GM23248 (cell line): ENCODE measurements at places on chromosomes 3 and 15.
A peak's percentile ranks its signal among the peaks of the same experiment; 100 is the strongest.

DNA sequence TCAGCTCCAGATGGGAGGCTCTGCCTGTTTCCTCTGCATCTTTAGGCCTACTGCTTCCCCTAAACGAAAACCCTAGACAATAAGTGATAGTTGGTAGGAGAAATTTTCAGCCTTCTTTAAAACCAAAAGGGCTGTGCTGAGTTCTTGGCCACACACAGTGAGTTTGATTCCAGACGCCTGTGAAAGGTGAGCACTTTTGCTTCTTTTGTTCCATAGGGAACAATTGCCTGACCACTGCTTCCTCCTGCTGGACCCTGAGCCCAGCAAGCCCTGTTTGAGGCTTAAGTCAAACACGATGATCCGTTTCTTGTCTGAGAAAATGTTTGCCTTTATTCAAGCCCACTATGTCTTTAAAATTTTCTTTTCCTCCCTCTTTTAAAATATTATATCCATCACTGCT, 493.9 kb downstream of the ZIC1 start:
- no peak for DNase-seq

GRCh38 chr3:54322354-54322753, 200.0 kb downstream of the CACNA2D3 start:
- DNase-seq = no peak

DNA sequence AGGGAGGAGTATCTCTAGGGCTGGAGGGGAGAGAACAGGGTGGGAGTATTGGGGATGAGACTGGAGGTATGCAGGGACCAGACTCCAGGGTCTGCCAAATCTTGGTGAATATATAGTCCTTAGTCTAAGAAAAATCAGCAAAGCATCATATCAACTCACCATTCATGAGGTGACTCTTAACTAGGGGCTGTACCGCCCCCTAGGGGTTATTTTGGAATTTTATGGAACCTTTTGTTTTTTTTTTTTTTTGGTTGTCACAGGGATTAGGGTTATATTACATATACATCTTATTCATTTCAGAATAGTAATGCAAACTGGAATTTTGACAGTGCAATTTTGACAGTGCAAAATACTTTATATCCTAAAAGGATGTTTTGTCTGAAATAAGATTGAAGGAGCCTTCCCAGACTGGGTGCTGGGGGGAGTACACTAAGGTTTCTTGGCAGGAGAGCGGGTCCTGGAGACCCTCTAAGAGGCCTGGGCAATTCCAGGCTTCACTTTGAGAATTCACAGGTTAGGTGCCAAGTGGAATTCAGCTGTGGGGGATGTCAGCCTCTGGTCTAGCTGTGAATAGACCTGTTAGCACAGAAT, 7.5 kb downstream of the CMTM7 start:
- peak; percentile 72 for DNase-seq

GRCh38 chr3:194080436-194080835, 55.5 kb upstream of the HES1 start:
- DNase-seq = peak; percentile 13

DNA sequence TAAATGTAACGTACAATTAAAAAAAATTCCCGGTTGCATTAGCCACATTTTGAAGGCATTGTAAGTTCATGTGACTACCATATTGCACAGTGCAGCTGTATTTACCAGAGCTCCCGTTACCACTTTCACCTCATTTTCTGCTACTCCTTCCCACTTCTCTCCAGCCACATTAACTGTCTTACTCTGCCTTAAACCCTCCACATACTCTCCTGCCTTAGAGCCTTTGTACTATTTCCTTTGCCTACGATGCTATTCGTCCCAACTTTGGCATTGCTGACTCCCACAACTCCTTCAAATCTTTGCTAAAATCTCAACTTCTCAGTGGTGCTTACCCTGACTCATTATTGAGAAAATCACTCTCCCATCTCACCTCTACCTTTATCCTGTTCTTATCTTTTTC, 115.2 kb downstream of the CADM2 start:
- no peak for DNase-seq

DNA sequence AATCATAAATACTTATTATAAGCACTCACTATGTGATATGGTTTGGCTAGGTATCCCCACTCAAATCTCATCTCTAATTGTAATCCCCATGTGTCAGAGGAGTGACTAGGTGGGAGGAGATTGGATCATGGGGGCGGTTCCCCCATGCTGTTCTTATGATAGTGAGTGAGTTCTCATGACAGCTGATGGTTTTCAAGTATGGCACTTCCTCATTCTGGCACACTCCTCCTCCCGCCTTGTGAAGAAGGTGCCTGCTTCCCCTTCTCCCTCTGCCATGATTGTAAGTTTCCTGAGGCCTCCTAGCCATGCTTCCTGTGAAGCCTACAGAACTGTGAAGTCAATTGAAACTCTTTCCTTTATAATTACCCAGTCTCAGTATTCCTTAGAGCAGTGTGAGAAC, 53.3 kb upstream of the CHMP2B start:
- DNase-seq = no peak

DNA sequence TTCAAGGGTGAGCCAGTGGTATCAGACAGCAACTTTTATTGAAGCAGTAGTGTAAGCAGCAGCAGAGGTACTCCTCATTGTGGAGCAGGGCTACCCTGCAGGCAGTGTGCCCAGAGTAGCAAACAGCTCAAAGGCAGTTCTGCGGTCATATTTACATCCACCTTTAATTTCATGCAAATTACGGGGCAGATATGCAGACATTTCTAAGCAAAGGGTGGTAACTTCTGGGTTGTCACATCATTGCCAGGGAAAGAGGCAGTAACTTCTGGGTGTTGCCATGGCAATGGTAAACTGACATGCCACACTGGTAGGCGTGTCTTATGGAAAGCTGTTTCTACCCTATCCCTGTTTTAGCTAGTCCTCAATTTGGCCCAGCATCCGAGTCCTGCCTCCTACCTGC, 46.5 kb upstream of the CLDN18 start:
- no peak for DNase-seq
